Stimulated activated CD4-positive, alpha-beta T cell treated with anti-CD3 and anti-CD28 coated beads, TNF-alpha, amount 100 ng/mL, for 4 hours (primary cell): ENCODE measurements at places on chromosomes 4 and X.

DNA sequence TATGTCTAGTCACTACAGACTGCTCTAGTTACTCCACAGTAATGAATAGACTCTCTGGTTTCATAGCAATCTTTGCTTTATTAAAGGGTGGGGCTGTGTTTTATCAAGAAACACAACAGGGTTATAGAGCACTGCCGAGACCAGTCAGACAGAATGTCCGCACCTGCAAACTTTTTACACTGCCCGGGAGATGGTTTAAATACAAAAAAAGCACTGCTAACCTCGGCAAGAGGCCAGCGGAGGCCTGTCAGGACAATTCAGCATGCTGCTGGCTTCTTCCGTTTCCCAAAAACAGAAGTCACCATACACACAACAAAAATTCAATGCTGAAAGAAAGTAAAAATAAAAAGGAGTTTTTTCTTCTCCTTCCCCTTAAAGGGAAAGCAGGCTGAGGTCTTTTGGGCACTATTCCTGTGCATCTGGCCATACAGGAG is 67.4 kb downstream of the IRF2 start:
- no peak for DNase-seq

DNA sequence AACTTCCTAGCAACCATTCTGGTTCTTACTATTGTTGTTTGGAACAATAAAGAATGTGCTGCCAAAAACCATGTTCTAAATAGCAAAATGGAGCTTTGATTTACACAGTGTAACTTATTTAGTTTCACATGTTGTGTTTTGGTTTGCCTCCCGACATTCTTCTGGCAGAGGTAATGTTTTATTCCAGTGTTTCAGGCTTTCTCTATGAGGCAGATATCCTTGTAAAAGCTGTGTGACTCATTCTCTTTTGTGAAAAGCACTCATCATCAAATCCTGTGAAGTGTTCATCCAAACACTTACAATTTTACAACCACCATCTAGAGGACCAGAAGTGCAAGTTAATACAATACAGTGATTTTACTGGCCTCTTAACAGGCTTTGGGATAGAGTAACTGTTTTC is 219.0 kb upstream of the GIMD1 start:
- DNase-seq = no peak

- no peak for DNase-seq
Measured at GRCh38 chr4:79852305-79852730, 220.7 kb downstream of the ANTXR2 start.

DNA sequence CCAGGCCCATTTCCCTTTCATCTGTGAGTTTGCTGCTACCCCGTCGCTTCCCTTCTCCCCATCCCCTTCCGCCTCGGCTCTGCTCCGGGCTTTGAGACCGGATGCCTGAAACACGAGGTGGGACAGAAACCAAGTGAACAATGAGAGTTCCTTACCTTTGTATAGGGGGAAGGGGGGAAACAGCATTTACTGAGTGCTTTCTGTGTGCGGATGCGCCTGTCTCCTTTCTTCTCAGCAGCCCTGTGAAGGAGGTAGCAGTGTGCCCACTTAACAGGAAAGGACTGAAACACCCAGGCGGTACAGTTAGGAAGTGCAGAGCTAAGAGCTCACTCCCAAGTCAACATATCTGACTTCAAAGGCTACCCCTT is 43.2 kb upstream of the TMSB15B start:
- no peak for DNase-seq

- no peak for DNase-seq
Measured at GRCh38 chr4:121738780-121739535, 26.0 kb downstream of the SMIM43 start.

DNA sequence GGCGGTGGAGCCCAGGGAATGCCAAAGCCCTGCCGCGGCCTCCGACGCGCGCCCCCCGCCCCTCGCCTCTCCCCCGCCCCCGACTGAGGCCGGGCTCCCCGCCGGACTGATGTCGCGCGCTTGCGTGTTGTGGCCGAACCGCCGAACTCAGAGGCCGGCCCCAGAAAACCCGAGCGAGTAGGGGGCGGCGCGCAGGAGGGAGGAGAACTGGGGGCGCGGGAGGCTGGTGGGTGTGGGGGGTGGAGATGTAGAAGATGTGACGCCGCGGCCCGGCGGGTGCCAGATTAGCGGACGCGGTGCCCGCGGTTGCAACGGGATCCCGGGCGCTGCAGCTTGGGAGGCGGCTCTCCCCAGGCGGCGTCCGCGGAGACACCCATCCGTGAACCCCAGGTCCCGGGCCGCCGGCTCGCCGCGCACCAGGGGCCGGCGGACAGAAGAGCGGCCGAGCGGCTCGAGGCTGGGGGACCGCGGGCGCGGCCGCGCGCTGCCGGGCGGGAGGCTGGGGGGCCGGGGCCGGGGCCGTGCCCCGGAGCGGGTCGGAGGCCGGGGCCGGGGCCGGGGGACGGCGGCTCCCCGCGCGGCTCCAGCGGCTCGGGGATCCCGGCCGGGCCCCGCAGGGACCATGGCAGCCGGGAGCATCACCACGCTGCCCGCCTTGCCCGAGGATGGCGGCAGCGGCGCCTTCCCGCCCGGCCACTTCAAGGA is at the start of gene FGF2:
TSS of gene FGF2 (plus strand) at position 279 of the 705 bp plus-strand sequence. CDS start at position 623, 344 bp downstream.
- no peak for DNase-seq

DNA sequence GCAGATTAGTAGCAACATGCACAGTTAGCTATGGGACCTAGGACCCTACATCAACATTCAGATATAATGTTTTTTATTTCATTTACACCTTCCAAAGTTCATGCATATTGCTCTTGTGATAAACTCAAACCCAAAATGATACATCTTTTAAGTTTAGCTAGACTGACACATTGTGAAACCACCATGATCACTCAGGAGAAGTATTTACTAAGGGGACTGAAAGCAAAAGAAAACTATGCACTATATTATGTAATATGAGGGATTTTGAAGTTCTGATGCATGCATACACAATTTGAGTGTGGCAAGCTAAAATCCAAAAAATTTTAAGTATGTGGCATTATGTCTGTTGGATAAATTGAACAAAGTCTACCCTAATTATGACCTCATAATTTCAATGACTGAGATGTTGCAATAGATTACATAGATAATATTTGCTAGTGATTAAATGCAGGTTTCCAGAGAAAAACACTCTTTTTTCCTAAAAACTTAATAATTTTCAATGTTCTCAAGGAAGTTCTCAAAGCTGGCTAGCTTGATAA is 914.8 kb upstream of the GRIA3 start:
- no peak for DNase-seq

DNA sequence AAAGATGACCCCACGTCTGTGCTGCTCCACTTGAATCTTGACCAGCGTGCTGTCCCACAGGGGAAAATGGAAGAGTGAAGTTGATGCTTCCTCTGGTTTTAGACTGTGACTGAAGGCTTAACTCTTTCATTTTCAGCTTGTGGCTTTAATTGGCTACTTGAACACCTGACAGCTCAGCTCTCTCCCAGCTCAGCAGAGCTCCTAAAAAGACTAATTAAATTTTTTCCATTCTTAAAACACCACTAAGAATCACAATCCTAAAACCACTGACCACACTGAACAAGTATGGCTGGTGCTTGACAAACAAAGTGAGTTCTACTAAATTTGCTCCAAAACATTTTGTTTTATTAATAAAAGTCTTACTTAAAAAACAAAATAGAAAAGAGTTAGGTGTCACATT is 71.7 kb downstream of the SRPX start:
- DNase-seq = no peak

DNA sequence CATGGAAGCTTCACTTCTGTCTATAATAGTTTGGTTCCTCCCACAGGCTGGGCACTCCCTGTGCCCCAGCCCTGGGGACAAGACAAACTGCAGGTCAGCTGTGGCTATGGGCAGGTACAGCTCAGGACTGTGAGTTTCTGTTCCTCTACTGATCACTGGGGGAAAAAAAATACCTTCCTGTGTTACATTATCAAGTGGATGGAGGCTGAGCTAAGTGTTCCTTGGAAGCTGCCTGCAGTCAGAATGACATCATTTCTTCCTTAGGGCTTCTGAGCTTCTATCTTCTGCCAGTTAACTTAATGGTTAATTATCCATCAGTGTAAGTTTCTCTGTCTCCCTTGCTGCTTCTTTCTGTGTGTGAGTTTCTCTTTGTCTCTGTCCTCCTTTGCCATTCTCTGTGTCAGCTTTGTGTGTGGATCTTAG is 4.6 kb downstream of the RAB33A start:
- no peak for DNase-seq

DNA sequence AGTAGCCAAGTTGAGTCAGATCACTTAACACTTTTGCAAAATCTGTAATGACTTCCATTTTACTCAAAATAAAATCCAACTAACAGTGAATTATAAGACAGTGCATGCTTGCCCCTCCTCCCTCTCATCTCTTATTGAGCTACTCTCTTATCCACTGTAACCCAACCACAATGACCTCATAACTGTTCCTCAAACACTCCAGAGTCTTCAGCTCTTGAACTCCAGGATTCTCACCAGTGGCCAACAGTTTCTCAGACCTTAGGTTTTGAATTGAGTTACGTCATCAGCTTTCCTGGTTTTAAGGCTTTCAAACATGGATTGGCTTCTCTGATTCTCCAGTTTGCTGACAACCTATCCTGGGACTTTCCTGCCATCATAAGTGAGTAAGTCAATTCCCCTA is 938.3 kb downstream of the RAB28 start:
- no peak for DNase-seq

- no peak for DNase-seq
Measured at GRCh38 chrX:8341814-8342590, 122.6 kb upstream of the VCX3B start.

DNA sequence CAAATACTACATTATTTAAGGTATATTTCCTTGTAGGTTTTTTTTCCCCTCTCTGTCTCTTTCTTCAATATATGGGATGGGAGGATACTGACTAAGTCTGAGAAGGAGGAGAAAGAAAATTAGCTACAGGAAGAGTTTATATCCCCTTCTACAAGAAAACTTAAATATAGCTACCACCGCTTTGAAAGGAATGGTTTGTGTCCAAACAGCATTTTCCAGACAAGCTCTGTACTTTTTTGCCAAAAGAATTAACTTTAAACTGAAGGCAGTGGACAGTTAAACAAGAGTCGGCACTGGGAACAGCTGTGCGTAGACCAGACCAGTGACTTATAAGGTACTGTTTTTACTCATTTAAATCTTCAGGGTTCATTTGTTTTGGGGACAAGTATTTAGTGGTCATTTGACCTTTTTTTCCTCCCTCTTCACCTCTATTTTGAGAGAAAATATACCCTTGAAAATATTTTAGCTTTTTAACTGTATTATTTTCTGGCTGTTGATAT is 303.7 kb downstream of the ARHGAP24 start:
- DNase-seq = no peak

DNA sequence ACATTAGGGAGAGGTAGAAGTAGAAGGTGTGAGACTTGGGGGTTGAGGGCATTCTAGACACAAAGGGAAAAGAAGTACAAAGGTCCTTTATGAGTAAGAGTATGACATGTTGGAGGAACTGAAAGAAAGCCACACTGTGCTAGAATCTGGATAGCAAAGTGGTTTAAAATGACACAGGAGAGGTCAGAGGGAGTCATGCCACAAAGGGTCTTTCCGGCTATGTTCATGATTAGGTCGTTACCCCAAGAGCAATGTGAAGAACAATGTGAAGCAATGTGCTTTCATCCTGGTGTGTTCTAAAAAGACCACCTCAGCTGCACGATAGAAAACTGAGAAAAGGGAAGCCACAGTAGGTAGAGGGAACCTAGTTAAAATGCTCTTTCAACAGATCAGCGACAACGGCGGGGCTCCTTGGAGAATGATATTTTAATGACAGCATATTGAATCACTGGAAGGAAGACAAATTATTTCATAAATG is 29.2 kb downstream of the SMIM14 start:
- no peak for DNase-seq

- no peak for DNase-seq
Measured at GRCh38 chr4:38106311-38106710, 146.1 kb downstream of the PTTG2 start.

- peak; percentile 2 for DNase-seq
Measured at GRCh38 chr4:121950680-121951520, 960 bp downstream of the TRPC3 start.

GRCh38 chrX:68433155-68433980 is at the start of gene OPHN1:
OPHN1 (minus strand) TSS chrX:68433495; CDS start chrX:68433020, 475 bp downstream.
- DNase-seq = no peak

GRCh38 chrX:9163214-9163709 is 129.3 kb upstream of the FAM9B start:
- no peak for DNase-seq

- no peak for DNase-seq
Measured at GRCh38 chrX:128619490-128619889, 567.3 kb upstream of the ACTRT1 start.

DNA sequence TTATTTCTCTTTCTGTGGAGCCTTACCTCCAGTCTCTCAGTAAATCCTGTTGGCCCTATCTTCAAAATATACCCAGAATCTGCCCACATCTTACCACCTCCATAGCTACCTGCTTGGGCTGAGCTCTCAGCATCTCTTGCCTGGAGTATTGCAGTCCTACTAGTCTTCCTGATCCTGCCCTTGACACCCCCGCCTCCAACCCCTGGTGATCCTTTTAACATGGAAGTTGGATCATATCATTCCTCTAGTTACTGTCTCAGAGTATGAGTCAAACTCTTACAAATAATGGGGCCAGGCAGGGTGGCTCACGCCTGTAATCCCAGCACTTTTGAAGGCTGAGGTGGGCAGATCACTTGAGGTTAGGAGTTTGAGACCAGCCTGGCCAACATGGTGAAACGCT is 43.1 kb upstream of the SETD7 start:
- no peak for DNase-seq

GRCh38 chr4:101911616-101912015 is 121.1 kb downstream of the BANK1 start:
- no peak for DNase-seq

DNA sequence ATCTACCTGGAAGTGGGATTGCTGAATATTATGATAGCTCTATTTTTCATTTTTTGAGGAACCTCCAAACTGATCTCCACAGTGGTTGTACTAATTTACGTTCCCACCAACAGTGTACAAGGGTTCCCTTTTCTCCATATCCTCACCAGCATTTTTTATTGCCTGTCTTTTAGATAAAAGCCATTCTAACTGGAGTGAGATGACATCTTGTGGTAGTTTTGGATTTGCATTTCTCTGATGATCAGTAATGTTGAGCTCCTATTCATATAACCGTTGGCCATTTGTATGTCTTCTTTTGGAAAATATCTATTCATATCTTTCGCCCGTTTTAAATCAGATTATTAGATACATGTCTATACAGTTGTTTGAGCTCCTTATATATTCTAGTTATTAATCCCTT is 101.8 kb downstream of the RASGEF1B start:
- no peak for DNase-seq

- DNase-seq = no peak
Measured at GRCh38 chr4:76498550-76498949, 63.5 kb downstream of the SHROOM3 start.

DNA sequence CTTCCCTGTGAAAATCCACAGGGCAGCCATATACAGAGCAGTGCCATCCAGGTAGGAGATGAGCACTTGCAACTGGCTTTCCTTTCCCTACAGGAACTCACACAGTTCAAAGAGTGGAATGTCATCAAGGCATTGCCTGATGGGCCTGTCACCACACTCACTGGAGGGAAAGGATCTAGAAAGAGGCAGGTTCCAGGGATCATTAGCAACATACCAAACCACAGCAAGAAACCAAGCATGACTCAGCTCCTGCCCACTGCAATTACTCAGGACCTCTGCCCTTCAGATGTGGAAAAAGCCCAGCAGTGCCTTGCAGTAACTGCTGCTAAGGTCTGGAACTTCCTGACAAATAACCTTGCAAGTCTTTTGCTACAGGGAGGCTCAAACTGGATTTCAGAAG is 101.2 kb downstream of the ZNF674 start:
- no peak for DNase-seq
